ENCODE measurements at places on chromosomes 12 and 14. TPM values are rescaled to one million over a fixed set of nuclear protein-coding genes. Genes with fewer than 3 reads are reported as not detected.

- DNase-seq: peak; percentile 30
Observed at GRCh38 chr12:31965090-31965489, 5.9 kb downstream of the RESF1 start.

DNA sequence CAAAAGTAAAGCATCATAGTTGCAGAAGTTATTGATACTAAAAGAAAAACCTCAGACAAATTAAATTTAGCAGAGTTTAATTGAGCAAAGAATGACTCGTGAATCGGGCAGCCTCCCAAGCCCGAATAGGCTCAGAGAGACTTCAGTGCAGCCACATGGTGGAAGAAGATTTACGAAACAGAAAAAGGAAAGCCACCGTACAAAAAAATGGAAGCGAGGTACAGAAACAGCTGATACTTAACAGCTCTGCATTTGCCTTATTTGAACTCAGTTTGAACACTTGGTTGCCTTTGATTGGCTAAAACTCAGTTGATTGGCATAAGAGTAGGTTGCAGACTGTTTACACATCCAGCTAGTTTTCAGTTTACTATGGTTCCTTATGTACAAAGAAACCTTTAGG lies 12.9 kb downstream of the TTC9 start:
- no peak for DNase-seq

DNA sequence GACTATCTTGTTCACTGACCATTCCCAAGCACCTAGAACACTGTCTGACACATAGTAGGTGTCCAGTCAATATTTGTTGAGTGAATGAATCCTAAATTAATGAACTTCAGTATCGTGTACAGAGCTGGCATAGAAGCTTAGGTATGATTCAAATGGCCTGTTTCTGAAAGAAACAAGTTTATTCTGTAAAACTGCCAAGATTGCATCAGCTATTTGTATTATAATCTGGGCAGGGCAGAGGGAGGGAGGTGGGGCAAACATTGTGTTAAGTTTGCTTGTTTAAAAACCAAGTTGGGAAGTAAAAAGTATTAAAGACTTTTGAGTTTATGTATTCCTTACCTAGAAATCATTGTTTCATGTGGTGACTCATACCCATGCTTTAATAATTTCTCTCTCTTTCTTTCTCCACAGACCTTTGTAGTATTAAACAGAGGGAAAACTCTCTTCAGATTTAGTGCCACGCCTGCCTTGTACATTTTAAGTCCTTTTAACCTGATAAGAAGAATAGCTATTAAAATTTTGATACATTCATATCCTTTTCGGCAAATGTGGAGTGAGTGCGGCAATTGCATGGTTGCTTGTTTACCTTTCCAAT lies 92.8 kb downstream of the SCN8A start:
- no peak for DNase-seq

DNA sequence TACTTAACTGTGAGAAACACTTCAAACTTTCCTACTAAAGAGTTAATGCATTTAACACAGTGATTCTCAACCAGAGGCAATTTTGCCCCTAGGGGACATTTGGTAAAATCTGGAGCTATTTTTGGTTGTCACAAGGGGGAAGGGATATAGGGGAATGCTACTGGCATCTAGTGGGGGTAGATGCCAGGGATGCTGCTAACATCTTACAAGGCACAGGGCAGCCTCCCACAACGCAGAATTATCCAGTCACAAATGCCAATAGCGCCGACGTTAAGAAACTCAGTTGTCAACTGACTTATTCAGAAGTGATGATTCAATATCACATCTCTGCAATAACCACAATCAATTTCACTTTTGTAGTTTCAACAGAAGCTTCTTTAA lies 2.0 kb downstream of the EEA1 start:
- DNase-seq: no peak

DNA sequence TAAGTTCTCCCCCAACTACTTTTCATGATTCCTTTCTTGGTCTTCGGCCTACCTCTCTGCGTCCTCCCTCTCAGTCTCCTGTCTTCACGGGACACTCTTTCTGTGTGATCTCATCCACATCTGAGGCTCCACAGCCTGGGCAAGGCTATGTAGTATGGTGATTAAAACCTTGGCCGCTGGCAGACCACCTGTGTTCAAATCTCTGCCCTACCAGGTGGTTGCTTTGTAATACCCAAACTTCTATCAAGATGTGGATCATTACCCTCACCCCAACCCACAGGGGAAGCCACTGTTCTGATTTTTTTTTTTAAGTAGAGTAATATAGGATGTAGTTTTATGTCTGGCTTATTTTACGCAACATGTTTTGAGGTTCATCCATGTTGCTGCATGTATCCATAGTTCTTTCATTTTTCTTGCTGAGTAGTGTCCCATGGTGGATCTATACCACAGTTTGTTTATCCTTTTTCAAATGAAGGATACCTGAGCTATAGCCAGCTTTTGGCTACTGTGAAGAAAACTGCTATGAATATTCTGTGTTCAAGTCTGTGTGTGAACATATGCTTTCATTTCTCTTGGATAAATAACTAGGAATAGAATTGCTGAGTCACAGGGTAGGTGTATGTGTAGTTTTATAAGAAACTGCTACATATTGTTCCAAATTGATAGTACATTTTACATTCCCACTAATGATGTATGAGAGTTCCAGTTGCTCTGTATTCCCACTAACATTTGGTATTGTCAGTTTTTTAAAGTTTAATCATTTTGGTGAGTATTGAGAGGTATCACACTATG lies 8.3 kb upstream of the STAT6 start:
- no peak for DNase-seq

GRCh38 chr12:6199531-6200255 lies 507 bp upstream of the CD9 start:
- DNase-seq: peak; percentile 56

DNA sequence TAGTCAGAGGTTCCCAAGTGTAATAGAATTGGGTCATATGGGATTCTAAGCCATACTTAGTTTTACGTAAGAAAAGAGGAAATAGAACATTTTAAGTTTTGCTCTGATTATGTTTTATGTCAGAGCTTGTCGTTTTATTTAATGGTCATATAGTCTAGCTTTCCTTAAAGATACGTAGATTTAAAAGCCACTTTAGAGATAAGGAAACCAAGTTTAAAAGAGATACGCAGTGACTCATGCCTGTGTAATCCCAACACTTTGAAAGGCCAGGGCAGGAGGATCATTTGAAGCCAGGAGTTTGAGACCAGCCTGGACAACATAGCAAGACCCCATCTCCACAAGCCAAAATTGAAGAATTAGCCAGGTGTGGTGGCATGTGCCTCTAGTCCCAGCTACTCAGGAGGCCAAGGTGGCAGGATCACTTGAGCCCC lies 19.5 kb downstream of the MAPK1IP1L start:
- DNase-seq: peak; percentile 11

DNA sequence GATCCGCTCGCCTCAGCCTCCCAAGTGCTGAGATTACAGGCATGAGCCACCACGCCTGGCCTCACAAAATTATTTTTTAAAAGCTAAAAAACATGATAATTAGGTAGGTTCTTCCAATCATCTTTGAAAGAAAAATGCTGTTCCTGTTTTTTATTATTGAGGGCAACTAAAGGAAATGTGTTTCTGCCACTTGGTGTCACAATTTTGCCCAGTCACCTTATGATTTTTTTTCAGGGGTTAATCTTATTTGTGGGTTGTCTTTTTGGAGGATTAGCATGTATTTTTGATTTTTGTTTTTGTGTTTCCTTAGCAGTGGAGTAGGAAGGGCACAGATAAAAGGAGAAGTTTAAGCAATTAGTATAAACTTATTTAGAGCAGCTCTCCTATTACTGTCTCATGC lies 79.8 kb downstream of the PRORP start:
- DNase-seq: no peak

Gene MYL6
- total RNA-seq: 939 TPM

Gene CLEC14A
- total RNA-seq: 7.9 TPM

Gene GZMB
- total RNA-seq: not detected

Gene PPP2R5C
- 106 TPM for total RNA-seq

Gene INSM2
- 2.4 TPM for total RNA-seq

Gene LRRC43
- total RNA-seq: 11.0 TPM

Gene KRT83
- total RNA-seq: 1.2 TPM

Gene COCH
- total RNA-seq: 5.0 TPM
